Naive B cell (primary cell): ENCODE measurements at places on chromosomes 4 and X.

DNA sequence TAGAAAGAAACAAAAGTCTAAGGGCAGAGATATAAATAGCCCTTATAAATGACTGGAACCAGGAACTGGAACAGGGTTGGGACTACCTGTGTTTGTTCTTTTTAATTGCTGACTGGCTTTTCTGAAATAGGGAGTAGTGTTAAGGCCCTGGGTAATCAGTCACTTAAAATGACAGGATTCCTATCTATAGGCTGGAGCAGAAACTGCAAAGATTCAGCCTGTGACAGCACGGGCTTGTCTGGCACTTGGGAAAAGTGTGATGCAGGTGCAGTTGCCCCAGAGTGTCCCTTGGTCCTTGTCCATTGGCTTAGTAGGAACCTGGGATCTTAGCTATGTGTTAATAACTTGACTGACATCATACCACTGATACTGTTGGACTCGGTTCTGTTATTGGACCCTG, 14.7 kb upstream of the PLAC8 start:
- DNase-seq, result no peak

- no peak for DNase-seq
Observed at GRCh38 chr4:3865986-3866812, 100.0 kb downstream of the ADRA2C start.

DNA sequence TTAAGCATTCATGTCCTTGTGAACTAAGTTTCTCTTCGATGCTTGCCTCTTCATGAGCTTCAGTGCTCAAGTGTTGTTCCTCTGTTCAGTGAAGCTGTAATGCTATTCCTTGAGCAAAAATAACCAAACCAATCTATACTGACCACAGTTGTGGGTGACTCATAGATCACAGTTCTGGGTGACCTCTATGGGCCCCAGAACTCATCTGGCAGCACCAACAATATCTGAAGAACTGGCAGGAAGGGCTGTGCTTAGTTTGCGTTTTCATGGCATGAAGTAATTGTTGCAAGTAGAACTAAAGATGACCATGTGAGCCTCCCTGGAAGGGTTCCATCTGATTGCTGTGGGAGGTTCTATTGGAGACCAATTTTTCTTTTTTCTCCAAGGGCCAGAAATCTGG, 106.2 kb downstream of the CCNG2 start:
- DNase-seq, result no peak

GRCh38 chrX:134388161-134389109, 71.5 kb upstream of the HPRT1 start:
- DNase-seq, result peak; percentile 49
